ENCODE measurements at places on chromosomes 3 and 15.

DNA sequence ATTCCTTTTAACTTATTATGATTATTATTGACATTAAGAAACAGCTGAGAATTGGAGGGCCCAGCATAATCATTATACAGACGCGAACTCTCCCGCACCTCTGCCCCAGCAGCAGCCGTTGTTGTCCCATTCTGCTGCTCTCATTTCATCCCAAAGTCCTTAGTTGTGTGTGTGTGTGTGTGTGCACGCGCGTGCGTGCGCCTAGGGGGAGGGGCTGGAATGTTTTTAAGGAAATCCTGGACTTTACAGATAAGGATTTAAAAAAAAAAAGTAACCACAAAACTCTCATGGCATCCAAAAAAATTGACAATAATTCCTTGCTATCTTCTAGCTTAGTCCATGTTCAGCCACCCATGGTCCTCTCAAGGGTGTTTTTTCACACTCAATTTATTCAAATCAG, 134.2 kb downstream of the WNT7A start:
- DNase-seq: no peak

GRCh38 chr3:53694046-53694445, 152.2 kb downstream of the CHDH start:
- no peak for DNase-seq

GRCh38 chr3:40191850-40192448, 117.6 kb upstream of the EIF1B start:
- DNase-seq: no peak

DNA sequence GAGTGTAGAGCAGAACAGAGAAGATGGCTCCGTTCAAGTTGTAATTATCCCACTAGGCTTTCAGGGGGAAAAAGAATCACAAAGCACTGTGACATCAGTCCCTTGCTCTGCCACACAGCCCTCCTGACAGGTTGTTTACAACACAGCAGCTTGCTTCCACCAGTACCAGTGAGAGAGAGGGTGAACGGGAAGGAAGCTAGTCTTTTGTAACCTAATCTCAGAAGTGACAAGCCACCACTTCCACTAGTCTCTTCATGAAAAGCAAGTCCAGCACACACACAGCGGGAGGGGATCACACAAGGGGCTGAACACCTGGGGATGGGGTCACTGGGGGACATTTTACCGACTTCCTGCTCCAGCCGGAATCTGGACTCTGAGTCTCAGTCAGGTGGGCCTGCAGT, 86.3 kb downstream of the FAM81A start:
- no peak for DNase-seq

- no peak for DNase-seq
These were observed 137.9 kb downstream of the UACA start for GRCh38 chr15:70625438-70625837.

GRCh38 chr3:54261141-54261540, 138.8 kb downstream of the CACNA2D3 start:
- DNase-seq: no peak

- DNase-seq: no peak
These were observed 46.8 kb downstream of the CA12 start for GRCh38 chr15:63334821-63335220.

GRCh38 chr3:123286308-123287023, 84.7 kb downstream of the SEC22A start:
- DNase-seq: peak; percentile 13

- no peak for DNase-seq
These were observed 363.1 kb downstream of the CLSTN2 start for GRCh38 chr3:140298043-140298442.

DNA sequence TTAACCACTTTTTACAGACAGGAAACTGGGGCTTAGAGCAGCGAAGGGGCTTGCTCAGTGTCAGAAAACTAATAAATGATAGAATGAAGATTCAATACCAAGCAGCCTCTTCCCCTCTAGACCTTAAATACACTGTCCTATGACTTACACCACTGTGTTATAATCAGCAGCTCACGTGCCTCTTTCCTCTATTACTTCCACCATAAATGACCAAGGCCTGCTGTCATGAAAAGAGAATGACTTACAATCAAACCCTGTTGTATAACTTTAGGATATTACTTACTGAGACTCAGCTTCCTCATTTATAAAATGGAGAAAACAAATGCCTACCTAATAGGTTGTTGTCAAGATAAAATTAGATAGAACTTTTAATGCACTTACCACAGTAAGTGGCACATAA, 11.6 kb downstream of the FMN1 start:
- DNase-seq: no peak

DNA sequence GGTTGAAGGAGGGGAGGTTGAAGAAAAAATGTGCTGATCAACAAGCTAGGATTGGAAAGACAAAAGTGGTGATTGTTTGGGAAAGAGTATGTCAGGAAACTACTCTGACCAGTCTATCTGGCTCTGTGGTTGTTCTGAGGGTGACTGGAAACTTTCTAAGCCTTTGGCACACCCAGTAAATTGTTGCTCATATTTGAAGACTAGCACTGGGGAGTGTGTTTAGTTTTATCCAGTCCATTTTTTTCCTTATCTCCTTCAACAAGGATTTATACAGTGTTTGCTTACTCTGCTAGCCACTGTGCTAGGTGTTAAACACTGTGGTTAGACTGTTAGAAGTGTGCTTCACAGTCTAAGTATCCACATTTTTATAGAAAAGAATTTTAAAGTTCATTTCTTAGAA, 28.8 kb downstream of the PPM1L start:
- no peak for DNase-seq

- no peak for DNase-seq
These were observed 3.3 kb downstream of the LRRK1 start for GRCh38 chr15:100922192-100923040.

DNA sequence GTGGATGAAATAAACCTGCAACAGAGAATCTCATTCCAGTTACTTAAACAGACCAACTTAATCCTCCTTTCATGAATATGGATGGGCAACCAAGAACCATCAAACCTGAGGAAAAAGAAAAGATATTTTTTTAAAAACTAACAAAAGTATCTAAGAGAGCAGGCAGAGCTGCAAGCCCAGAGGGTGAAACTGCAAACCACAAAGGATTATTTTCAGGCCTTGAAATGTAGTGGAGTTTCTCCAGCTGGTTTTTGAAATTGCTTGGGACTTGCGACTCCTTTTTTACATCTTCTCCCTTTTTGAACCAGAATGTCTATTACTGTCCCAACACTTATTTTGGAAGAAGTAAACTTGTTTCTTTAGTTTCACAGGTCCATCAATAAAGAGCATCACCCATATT, 87.4 kb downstream of the STAG1 start:
- no peak for DNase-seq
